ENCODE measurements at places on chromosomes 1 and 21.

GRCh38 chr1:100847361-100848082 lies 47.1 kb downstream of the EXTL2 start:
- DNase-seq, result no peak

GRCh38 chr1:20487236-20487590 lies 1.2 kb upstream of the CAMK2N1 start:
- no peak for DNase-seq

DNA sequence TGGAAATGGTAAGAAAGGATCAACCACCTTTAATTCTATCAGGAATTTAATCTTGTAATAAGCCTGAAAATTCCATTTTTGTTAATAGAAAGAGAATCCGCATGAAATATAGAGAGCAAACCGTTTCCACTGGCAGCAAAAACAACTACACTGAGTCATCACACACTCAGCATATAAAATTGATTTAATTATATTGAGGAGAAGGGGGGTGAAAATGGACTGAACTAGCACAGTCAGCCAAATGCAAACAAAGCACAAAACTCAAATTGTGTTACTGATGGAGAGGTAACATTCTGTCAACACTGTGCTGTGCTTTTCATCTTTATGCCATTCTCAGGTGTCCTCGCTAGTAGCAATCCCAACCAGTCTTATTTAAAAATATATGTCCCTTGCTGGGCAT lies 1583.9 kb downstream of the MRPL39 start:
- peak; percentile 9 for DNase-seq

DNA sequence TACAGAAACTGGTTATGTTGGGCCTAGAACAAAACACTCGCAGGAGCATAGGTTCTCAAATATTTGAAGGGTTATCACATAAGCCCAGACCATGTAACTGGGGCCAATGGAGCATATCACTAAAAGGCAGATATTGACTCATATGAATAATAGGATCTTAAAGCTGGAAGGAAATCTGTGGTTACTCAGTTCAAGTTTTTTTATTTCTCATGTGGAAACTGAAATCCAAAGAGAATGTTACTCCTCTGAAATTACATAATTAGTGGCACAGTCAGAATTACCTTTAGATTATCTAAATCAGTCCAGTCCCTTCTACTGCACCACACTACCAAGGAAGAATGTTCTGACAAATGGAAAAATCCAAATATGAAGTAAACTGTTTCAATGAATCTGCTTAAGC lies 12.0 kb downstream of the SLAMF8 start:
- no peak for DNase-seq

GRCh38 chr1:23288671-23289070 lies 55.4 kb downstream of the HNRNPR start:
- no peak for DNase-seq

DNA sequence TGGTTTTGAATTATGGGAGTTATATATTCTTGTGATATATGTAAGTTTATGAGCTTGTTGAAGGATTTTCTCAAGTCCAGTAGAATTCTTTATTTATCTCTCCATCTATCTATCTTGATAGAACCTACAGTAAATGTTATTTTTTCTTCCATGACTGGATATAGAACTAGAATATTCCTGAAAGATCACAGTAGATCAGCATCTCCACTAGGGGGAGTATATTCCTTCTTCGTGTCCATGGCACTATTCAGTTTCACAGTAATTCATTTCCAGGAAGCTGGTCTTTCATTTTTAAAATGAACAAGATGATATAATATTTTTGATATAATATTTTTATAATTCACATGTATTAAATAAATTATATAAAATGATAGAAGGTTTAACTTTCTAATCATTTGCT lies 18.8 kb downstream of the TMPRSS15 start:
- peak; percentile 28 for DNase-seq

- no peak for DNase-seq
Observed at GRCh38 chr1:192789871-192790270, 19.0 kb upstream of the RGS2 start.

DNA sequence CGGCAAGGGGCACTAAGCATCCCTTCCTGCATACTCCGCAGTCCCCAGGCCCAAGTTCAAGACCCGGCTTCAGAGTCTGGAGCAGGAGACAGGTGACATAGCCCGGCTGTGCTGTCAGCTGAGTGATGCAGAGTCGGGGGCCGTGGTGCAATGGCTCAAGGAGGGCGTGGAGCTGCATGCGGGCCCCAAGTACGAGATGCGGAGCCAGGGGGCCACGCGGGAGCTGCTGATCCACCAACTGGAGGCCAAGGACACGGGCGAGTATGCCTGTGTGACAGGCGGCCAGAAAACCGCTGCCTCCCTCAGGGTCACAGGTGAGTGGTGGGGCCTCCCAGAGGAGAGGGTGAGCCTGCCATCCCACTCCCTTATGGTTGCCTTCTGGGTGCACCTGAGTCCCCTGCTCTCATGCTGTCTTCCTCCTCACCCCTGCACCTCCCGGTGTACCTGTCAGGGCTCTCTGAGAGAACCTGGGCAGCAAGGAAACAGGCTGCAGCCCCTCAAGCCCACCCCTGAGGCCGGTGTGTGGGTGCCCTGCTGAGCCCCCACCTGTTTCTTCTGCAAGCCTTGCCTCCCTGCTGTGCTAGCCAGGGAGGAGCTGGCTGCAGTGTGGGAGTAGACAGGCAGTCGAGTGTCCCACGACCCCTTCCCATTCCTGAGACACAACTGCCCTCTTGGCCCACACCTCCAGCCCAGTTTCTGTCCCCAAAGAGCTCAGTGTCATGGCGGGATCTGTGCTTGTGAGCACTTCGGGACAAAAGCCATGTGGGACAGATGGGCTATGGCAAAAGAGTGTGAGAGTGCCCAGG lies 99.2 kb downstream of the TRIM11 start:
- no peak for DNase-seq

- no peak for DNase-seq
Observed at GRCh38 chr1:74933500-74933899, 200.5 kb downstream of the TYW3 start.

DNA sequence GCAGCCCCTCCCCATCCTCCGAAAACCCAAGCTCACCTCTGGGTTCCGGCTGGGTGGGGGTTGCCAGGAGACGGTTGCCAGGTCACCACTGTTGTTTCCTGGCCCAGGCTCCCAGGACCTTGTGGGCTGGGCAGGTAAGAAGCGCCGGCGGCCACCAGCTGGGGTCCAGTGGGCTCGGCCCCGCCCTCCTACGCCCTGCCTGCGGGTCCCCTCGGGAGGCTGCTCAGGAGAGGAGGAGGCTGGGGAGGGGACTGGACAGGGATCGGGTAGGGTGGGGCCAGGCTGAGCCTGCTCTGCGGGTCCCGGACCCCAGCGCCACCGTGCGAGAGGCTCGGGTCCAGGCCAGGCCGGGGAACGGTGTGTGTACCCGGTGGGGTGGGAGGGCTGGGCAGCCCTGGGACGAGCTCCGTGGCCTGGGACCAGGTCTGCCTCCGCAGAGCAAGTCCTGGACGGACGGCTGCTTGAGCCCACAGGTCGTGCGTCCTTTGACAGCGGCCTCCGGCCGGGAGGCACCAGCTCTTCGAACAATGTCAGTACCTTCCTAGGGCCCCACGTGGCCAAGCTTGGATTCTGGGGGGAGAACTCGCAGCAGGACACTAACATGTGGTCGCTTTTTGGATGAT lies at the start of gene TTLL10:
Gene TTLL10 (plus strand): TSS at position 88 of the 623 bp plus-strand sequence. CDS start 5,336 bp downstream, outside the sequence.
- DNase-seq, result no peak

DNA sequence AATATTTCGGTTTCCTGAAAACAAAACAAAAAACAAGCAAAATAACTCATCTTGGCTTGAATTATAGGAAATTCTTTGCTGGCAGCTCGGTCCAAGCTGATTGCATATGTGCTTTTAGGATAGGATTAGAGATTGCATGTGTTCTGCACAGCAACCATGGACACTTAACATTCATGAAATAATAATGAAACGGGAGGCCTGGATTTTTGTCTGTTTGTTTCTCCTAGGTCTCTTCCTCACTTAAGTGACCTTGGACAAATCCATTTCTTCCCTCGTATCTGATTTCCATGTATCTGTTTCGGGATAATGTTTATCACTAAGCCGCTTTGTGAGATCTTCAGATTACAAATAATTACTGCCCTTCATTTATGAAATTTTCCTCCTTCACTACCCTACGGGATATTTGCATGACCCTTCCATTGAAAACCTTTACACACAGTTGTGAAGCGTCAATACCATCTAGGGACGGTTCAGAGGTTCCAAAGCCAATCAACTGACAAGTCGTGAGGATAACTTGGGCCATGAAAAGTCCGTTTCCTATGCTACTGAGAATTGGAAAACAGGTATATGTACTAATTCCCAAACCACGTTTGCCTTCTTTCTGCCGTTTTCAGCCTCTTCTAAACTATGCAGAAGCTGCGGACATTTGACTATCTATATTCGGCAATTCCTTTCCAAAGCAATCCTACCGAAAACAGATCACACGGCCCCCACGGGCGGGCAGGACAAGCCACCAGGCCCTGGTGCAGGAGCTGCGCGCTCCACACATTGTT lies 1.3 kb upstream of the H3-3A start:
- DNase-seq, result peak; percentile 57

DNA sequence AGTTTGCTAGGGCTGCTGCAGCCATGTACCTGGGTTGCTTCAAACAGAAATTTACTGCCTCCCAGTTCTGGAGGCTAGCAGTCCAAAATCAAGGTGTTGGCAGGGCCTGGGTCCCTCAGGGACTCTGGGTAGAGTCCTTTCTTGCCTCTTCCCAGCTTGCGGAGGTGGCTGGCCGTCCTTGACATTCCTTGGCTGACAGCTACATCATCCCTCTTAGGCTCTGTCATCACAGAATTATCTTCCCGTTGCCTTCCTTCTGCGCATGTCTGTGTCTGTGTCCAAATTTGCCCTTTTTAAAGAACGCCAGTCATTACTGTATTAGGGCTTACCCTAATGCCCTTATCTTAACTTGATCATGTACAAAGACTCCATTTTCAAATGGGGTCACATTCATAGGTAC lies 37.6 kb upstream of the PGBD5 start:
- no peak for DNase-seq

GRCh38 chr1:176944606-176945005 lies 219.9 kb downstream of the ASTN1 start:
- no peak for DNase-seq

- DNase-seq, result no peak
Observed at GRCh38 chr1:21129407-21129806, 47.3 kb downstream of the EIF4G3 start.

GRCh38 chr1:234226113-234226818 lies 147.0 kb upstream of the COA6 start:
- no peak for DNase-seq

GRCh38 chr1:165168467-165168866 lies 188.0 kb downstream of the LMX1A start:
- no peak for DNase-seq

GRCh38 chr1:89698624-89699023 lies 65.7 kb downstream of the LRRC8C start:
- no peak for DNase-seq

- DNase-seq, result no peak
Observed at GRCh38 chr1:96771847-96772246, 50.3 kb downstream of the PTBP2 start.

DNA sequence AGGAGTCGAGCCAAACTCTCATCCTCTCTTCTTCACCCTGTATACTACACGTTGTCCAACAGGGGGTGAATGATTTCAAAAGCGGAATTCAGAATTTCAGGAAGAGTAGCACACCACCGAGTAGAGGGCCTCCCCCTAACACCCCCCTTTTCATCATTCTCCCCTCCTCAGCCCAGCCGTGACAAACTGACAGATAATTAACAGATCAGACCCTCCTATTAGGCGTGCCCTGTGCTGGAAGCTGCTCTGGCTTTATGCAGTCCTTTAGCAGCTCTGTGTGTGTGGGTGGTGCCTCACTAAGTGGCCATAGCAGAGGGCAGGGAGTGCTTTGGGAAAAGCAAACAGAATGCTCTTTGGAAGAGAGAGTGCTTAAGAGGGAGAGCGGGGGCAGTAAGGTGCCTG lies 44.3 kb downstream of the PEX14 start:
- no peak for DNase-seq

DNA sequence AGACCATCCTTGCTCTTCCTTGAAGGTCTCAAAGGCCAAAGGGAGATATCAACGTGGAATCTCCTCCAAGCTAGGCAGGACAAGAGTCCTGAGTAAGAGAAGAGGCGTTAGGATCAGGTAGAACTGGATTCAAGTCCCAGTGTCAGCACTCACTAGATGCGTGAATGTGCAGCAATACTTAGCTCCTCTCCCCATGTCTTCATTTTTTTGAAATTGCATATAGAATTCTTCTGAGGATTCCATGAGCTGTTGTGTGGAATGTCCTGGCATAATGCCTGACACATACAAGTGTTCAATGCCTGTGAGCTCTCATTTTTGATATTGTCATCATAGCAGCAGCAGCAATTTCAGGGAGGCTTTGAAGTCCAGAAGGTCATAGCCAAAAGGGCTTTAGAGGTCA lies 333.2 kb downstream of the KCNH1 start:
- no peak for DNase-seq

DNA sequence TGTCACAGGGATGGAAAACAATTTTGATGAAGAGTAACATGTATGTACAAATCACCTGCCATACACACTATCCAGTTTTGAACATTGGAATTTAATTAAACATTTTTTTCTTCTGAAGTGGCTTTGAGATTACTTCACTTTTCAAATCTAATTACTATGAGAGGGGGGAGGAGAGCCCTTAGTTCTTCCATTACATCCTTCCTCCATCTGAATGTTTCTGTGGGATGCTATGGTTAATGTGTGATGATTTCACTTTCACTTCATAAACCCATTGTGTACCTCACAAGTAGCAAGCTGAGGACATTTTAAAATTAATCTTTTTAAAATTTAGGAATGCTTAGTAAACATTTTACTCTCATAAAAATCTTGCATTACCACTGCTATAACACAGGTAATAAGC lies 156.9 kb downstream of the RUNX1 start:
- DNase-seq, result no peak

- DNase-seq, result no peak
Observed at GRCh38 chr1:172638249-172638648, 20.7 kb upstream of the FASLG start.

DNA sequence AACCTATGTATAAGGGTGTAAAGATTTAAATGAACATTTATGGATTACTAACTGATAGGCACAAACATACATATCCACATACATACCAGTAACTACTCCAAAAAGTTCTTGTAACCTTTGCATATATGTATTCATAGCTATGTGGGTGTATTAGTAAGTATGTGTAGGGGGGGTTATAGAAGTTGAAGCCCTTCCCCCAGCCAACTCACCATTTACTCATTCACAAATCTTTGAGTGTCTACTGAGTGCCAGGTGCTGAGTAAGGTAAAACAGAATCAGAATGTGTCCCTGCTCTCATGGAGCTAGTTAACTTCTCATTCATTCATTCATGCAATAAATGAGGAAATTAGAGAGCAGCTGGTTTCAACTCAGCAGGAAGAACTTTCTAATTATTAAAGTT lies 1.3 kb downstream of the C1orf146 start:
- DNase-seq, result no peak

DNA sequence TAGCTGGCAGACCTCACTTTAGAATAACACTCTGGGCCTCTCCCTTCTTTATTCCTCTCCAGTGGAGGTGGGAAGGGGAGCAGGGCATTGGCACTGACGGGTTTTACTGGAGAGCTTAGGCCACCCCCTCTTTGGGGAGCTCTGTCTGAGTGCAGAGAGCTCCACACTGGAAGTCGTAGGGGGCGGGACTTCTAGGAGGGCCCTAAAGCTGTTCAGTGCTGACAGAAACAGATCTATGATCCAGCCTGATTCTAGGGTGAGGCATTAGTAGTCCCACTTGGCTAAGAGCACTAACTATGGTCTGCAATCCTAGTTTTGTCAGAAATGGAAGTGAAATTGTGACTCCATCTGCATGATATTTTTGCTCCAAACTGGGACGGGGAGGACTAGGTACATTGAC lies 138.7 kb downstream of the MIS18A start:
- no peak for DNase-seq

GRCh38 chr1:160307118-160307791 lies 22.3 kb upstream of the PEX19 start:
- DNase-seq, result no peak
